GDM1 (cell line): ENCODE measurements at places on chromosomes 16 and 17.

GRCh38 chr16:22071331-22071910 is 20.9 kb upstream of the VWA3A start:
- no peak for DNase-seq

DNA sequence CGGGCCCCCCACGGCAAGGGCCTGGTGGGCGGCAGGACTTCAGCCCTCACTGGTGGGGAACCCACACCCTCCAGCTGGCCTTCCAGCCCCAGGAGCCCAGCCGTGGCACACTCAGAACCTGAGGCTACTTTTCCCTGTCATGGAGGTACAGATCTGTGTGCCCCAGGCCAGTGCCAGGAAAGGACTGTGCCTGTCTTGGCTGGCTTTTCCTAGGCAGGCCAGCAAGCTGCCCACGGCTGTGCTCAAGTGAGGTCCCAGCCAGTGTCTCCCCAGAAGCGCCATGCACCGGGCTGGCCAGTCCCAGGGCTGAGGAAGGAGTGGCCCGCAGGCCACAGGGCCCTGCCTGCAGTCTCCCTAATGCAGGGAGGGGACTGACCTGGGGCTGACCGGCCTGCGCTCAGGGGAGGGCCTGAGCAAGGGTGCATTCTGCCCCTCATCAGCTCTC is 16.6 kb downstream of the ENGASE start:
- DNase-seq = no peak

DNA sequence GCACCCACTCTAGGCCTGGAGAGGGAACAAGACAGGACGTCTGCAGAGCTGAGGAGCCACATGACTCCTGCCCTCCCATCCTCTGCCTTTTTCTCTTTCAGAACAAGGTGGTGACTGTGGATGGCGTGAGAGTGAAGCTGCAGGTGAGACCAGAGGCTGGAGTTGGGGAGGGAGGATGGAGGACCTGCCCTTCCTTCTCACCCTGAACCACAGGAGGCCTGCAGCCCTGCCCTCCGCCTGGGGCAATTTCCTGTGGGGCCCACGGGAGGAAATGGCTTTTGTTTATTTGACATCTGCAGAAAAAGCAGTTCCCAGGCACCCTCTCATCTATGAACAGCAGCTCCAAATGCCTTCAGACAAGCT is 5.1 kb downstream of the RAB37 start:
- peak; percentile 73 for DNase-seq

GRCh38 chr17:6303664-6304063 is 131.3 kb downstream of the AIPL1 start:
- no peak for DNase-seq

DNA sequence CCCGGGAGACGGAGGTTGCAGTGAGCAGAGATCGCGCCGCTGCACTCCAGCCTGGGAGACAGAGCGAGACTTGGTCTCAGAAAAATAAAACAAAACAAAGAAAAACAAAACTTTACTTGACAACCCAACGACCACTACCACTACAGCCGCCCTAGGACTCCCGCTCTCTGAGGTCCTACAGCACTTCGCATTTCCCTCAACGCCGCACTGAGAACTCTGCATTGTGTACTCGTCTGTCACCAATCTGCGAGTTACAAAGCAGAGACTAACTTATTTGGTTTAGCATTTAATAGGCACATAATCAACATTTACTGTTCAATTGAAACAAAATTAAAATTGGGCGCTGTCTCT is 479 bp upstream of the ZNF207 start:
- DNase-seq = no peak
